NCI-H1417 treated with DMSO at 0.1 percent for 48 hours (cell line): ENCODE measurements at places on chromosomes 6 and 20.

GRCh38 chr6:32968867-32969684 lies 682 bp downstream of the BRD2 start:
- DNase-seq: no peak

DNA sequence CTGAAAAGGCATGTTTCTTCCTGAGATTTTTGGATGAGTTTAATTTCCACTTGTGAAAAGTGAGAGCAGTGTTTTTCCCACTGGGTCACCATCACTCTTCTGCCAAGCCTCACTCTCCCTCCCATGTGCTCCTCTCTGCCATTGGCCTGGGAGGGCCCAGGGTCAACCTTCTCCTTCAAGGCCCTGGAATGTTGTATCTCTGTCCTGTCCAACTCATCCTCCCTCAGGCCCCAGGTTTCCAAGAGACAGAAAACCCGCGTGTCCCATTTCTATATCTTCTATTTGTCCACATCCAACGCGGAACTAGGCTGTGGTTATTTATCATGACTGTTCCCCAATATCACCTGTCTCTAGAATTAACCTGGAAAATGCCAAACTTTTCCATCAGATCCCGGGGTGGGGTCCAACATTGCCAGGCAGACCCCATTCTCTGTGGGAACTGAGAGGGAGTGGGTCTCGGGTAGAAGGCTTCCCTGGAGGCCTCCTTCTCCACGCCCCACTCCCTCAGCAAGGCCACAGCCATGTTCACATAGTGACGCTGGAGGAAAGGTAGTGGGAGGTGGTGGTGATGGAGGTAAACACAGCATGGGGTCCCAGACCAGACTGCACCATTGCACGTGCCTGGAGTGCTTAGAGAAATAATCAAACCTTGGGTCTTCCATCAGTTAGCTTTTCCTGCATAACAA lies 173.5 kb downstream of the SCP2D1 start:
- DNase-seq: no peak

DNA sequence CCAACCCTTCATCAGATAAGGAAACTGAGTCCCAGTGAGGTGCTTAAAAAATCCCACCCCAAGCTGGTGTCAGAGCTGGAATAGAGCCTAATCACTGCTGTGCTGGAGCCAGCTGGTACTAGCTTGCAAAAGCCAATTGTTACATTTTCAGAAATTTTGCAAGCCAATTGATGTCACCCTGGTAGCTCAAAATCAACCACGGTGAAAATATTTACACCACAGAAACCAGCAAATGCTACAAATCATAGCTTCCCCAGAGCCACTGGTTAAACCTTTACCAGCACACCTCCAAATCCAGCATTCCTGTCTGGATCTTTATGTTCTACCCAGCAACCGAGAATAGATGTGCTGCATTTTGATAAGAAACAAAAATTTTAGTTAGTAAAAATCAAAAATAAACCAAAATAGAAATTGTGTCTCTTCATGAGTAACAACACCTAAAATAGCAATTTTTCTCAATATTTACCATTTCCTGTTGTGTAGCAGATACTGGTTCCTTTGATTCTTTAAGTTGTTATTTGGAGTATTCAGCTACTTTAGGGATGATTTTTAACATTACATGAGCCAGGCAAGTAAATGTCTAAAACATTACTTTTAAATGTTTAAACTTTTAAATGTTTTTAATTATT lies 7.2 kb upstream of the LCA5 start:
- DNase-seq: no peak

DNA sequence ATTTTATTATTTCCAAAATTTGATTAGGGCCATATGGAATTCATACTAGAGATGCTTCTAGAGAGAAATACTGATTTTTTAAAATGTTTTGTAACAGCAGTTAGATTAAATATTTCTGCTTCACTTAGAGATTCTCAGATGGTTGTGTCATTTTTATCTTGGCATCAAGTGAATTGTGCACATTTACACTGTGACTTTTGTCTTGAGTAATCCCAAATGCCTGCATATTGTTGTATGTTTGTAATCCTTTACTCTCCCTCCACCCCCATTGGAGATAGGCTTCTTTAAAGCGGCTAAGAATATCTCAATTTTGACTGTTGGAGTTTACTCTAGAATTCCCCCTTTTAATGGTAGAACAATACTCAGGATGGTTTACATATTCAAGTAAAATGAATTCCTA lies 19.0 kb downstream of the STX16 start:
- no peak for DNase-seq

DNA sequence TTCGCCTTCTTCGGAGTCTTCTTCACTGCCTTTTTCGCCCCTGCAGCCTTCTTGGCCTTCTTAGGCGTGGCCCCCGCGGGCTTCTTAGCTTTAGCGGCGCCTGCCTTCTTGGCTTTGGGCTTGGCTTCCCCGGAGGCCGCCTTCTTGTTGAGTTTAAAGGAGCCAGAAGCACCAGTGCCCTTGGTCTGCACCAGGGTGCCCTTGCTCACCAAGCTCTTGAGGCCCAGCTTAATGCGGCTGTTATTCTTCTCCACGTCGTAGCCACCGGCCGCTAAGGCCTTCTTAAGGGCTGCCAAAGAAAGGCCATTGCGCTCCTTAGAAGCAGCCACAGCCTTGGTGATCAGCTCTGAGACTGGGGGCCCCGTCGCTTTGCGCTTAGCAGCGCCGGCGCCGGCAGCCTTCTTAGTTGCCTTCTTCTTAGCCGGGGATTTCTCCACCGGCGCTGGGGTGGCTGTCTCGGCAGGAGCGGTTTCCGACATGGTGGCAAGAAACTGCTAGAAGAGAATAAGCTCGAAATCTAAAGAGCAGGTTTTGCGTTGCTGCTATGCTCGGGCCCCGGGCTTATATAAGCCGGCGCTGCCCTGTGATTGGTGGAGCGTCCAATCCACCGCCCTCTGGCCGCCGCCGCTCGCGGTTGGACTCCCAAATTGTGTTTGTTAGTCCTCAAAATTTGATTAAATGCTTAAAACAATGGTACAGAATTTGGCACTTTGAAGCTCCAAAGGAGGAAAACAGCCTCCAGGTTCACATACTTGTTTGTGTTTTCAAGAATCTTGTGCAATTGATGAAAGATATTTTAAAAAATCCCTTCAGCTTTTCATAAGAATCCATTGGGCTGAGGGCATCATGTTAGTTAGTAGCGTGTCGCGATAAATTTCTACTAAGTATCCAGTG lies 44.9 kb downstream of the OR2B2 start:
- DNase-seq: peak; percentile 15

DNA sequence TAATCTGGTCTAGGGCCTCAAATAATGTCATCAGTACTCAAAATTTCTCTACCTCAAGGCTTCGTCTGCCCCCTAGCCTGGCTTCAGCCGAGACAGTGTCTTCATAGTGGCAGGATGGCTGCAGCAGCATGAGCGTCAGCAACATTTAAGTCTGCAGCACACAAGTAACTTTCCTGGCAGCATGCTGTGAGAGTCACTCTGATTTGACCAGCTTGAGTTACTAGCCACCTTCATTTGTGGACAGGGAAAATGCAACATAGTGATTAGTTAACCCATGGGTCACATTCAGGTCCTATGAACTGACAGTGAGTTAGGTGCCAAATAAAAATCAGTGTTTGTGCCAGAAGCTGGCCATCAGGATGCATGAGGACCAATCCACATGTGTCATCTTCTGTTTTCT lies 209.9 kb upstream of the SLC35B3 start:
- DNase-seq: no peak

DNA sequence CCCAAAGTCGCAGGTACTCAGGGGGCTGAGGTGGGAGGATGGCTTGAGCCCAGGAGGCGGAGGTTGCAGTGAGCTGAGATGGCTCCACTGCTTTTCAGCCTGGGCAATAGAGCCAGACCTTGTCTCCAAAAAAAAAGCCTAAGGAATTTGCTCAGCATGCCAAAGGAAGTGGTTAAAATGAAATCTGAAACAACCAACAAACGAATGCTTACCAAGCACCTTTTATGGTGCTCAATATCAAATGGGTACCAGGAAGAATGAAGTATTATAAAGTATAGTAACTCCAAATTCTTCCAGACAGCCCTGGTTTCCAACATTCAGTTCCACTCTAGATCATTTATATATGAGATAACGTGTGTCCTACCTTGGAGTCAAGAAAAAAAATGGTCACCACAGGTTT lies 14.0 kb downstream of the GMDS start:
- DNase-seq: no peak

GRCh38 chr20:9353916-9354276 lies 160.5 kb upstream of the LAMP5 start:
- DNase-seq: no peak

- DNase-seq: no peak
These were observed 237.1 kb downstream of the ANKRD60 start for GRCh38 chr20:57991211-57991881.

GRCh38 chr6:123965894-123966293 lies 162.2 kb downstream of the NKAIN2 start:
- no peak for DNase-seq

- no peak for DNase-seq
These were observed 121.9 kb downstream of the ARID1B start for GRCh38 chr6:156899071-156899470.

GRCh38 chr6:168061269-168062210 lies 17.5 kb downstream of the FRMD1 start:
- no peak for DNase-seq

DNA sequence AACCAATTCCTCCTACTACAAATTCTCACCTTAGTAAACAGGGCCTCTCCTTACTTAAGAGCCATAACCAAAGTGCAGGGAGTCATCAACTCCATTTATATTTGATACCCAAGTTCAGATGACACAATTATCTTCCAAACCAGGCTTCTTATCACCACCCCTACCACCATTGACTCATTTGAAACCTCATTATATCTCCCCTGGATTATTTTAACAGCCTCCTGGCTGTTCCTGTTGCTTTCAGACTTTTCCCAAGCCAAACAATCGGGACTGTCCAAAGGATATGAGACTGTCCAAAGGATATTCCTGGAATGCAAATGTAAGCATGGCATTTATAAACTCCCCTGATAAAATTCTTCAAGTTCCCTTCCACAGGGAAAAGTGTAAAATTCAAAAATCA lies 394.3 kb downstream of the MAFB start:
- DNase-seq: no peak

DNA sequence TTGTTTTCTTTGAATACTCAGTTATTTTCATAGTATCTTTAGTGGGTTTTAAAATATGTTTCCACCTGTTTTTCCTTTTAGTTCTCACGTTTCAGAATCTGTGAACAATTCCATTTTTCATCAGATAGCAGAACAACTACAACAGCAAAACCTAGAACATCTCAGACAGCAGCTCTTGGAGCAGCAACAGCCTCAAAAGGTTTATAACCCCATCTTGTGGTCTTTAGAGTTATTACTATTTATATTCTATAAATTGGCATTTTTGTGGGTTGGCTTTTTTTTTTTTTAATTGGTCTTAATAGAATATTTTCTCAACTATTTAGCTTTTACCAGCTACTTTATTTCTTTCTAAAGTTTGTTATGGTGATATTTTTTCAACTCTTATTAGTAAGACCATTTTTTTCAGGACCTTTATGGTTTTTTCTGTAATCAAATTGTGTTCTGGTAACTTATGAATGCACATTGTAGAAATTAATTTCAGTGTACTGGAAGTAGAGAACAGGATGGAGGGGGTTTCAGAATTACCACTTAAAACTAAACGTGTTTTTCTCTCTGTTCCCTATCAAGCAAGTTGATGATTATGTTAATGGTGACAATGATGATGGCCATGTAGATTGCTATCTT lies 72.2 kb downstream of the SCAF8 start:
- DNase-seq: peak; percentile 35

DNA sequence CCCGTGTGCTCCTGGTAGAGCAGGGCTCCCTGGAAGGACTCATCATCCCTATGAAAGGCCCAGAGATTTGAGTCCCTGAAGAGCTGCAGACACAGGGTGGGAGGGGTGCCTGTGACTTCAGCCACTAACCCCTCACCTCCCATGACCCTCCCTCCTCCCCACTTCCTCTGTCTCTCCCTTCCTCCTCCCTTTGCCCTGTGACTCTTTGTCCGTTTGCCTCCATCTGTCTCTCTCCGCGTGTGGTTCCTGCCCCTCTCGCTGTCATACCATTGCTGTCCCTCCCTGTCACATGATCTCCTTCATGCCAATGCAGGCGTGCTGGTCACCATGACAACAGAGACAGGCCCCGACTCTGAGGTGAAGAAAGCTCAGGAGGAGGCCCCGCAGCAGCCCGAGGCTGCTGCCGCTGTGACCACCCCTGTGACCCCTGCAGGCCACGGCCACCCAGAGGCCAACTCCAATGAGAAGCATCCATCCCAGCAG lies 19.0 kb downstream of the EPB41L1 start:
- peak; percentile 23 for DNase-seq

DNA sequence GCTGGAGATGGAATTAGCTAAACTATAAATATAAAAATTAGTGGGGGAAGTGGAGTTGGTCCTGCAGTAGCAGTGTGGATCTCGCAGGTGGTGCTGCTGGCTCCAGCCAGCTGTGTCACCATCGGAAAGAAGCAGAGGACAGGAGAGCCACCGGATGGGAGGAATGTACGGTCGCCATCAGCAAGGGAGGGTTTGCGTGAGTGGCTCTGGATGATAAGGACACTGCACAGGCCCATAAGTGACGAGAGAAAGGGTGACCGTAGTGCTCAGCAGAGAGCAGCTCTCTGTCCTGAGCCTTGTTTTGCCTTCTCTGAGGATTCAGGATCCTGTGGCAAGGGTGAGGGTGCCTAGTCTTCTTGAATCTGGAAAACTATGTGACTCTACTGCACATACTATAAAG lies 378.7 kb downstream of the ZFAND3 start:
- DNase-seq: no peak

GRCh38 chr6:143107911-143108761 lies 47.4 kb downstream of the AIG1 start:
- DNase-seq: no peak

GRCh38 chr6:35706468-35706867 lies 17.8 kb upstream of the FKBP5 start:
- DNase-seq: no peak

- no peak for DNase-seq
These were observed 33.7 kb upstream of the SIRPA start for GRCh38 chr20:1861347-1861976.

- no peak for DNase-seq
These were observed 78.3 kb downstream of the BTBD3 start for GRCh38 chr20:11995805-11996567.
